ENCODE measurements at places on chromosomes 7 and 10.

DNA sequence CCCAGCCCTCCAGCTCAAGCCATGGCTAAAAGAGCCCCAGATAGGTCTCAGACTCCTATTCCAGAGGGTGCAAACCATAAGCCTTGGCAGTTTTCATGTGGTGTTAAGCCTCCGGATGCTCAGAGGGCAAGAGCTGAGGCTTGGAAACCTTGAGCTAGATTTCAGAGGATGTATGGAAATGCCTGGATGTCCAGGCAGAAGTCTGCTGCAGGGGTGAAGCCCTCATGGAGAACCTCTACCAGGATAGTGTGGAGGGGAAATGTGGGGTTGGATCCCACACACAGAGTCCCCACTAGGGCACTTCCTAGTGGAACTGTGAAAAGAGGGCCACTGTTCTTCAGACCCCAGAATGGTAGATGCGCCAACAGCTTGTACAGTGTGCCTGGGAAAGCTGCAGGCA lies 13.2 kb upstream of the HPSE2 start:
- no peak for DNase-seq

DNA sequence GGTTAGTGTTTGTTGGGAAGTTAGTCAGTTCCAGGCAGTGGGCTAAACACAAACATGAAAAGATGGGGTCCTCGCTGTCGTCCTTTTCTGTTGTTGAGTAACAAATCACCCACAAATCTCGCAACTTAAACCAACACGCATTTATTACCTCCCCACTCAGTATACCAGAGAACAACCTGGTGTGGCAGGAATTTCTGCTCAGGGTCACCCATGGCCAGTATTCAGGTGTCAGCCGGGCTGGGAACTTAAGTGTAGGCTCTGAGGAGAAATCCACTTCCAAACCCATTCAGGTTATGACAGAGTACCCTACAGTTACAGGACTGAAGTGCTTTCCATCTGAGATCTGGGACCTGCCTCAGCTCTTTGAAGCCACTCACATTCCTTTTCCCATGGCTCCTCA lies 73.6 kb upstream of the SP4 start:
- DNase-seq = no peak

DNA sequence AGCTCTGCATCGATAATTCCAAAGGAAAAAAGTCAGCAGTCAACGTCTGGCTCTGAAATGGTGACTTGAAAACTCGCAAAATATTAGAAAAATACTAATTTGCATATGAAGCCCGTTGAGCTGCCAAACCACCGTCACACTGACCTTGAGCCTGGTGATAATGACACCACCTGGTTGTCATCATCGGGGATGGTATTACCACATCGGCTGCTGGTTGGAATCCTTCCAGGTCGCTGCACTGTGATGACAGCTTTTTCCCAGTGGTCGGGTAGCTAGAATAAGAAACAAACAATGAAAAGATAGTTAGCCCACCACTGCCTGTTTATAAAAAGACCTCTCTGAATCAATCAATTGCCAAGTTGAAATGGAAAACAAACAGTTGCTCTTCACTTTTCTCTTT lies 41.6 kb downstream of the LAMB1 start:
- DNase-seq = no peak

- no peak for DNase-seq
These were observed 276.2 kb upstream of the SEMA3C start for GRCh38 chr7:81195033-81195432.

DNA sequence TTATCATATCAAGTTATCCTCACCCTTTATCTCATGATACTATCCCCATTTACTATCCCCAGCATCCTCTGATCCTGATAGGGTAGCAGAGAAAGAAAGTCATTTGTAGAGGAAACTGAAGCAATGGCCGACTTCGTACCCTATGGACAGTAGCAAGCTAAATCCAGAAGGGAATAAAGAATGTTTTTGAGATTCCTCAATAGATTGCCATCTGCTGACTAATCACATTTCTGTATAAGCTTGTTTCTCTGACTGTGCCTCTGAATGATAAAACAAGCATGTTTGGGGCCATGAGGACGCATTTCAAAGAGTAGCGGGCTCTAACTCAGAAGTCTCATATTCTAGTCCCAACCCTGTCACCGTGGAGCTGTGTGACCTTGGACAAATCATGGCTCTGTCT lies 13.2 kb upstream of the FAM107B start:
- DNase-seq = no peak

- no peak for DNase-seq
These were observed 1211.2 kb upstream of the SORCS1 start for GRCh38 chr10:108375691-108376090.

DNA sequence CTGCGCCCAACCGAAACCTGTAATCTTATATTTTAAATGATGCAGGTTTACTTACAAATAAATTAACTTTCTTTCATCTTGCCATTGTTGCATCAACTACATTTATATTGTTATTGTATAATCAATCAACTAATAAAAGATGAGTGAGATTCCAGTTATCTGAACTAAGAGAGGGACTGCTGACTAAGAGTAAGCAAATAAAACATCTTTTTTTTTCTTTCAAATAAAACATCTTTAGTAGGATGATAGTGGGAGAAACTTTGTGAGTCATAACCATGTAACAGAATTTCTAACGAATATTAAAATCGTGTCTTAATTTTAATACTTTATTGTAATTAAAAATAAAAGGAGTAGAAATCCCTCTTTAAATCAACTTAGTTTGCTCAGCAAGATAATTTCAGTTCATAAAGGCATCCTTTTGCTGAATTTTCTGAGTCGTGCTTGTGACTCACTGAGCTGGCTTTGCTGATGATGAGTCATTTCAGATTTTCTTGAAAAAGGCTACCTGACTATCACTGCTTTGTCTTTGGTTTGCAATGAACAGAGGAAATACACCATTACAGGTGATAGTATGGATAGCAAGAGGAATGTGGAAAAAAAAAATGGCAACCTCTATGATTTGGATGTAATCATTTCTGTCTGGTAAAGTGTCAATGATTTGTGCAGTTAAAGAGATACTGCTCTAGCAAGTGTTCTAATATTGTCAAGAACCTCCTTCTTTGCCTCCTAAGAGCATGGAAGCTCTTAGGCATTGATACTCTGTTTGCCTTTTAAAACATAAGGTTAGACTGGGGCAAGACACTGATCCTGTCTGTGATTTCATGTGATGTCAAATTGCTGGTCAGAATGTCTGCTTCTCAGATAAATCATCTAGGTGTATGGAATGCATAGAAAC lies 119.5 kb downstream of the GPR158 start:
- no peak for DNase-seq

DNA sequence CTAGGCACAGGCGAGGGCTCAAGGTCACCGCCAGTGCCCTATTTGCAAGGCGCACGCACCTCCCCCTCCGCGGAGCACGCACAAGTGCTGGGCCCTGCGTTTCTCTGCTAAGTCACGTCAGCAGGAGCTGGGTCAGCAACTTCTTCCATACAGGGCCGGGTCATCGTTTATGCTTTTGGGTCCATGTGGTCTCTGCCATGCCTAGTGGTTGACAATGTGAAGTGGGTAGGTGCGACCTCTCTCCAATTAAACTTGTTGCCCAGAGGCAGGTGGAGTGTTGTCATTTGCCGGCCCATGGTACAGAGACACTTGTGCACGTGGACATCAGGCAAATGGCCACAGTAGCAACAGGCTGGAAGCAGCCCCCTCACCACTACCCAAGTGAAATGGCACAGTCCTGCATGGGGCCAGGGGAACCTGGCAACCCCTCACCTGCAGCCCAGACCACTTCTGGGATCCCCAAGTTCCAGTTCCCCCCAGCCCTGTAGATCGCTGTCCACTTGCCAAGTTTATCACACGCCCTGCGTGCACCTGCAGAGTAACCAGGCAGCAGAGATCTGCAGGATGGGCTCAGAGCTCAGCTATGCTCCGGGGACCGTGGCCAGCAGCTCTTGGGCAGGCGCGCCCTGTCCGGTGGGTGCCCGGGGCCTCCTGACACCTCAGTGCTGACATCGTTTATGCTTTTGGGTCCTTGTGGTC lies 86.1 kb upstream of the PPP2R2D start:
- no peak for DNase-seq

DNA sequence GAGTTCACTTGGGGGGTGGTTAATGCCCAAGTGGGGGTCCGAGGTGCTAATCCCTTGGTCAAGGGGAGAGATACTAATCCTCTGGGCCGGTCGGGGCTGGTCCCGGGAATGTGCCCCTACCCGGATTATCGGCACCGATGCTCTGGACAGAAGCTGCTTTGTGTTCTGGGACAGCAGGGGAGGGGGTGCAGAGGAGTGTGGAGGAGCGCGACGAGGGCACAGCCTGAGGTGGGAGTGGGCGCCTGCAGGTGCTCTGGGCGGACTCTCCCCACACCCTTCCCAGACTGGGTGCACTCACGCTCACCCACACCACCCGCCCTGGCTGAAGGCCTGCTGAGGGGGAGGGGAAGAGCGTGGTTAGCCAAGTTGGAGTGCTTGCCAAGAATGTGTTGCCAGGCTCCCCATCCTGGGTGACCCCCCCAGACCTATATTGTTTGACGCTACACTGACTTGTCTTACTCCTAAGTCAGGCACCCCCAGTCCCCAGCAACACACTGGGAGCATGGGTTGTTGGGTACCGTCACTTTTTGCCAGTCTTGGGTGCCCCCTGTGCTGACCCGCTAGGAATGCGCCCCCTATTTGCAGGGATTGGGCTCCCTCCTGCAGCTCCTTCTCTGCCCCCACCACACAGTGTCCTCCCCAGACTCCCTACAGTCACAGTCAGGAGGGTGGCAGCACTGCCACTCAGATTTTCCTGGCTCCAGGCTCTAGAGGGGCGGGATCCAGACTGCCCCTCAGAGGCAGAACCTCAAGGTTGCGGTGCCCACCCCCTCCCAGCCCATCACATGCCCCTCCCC lies 1.2 kb downstream of the SLC4A2 start:
- peak; percentile 80 for DNase-seq

- no peak for DNase-seq
These were observed 40.1 kb upstream of the CFAP46 start for GRCh38 chr10:132982301-132982989.

DNA sequence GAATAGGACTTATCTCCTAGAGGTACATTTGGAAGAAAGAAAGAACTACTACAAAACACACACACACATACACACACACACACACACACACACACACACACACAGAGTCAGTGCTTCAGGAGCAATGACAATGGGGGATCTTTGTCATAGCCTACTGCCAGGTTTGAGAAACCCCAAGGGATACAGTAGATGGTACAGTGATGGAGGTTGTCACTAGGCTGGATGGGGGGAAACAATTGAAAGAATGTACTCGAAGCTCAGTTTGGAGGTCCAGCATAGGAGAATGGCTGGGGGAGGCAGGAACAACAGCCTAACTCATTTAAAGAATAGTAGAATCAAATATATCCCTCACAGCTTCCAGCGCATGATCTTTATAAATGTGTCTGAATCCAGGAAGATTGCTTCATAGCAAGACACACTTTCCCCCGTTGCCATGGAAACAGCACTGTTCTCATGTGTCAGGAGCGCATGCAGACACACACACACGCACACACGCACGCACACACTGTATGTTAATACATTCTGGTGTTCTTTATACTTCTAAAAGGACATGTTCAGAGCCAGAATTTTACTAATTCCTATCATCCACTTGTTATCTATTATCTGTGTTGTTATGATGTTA lies 32.6 kb upstream of the ZNRF2 start:
- no peak for DNase-seq

GRCh38 chr10:88228130-88228529 lies 355.0 kb downstream of the RNLS start:
- DNase-seq = no peak

DNA sequence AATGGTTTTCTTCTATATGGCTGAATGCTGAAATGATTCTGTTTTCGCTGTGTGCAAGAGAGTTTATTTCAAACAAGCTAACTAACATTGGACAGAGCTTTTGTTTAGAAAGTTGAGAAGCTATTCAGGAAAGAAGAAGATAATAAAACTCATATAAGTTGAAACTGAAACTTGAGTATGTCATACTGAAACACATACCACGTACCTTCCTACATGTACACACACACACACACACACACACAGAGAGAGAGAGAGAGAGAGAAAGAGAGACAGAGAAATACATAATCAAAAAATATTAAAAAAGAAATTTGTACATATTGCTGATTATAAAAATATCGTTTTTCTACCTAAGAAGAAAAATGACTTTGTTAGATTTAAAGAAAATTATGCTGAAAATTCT lies 561.9 kb upstream of the KCND2 start:
- DNase-seq = no peak

DNA sequence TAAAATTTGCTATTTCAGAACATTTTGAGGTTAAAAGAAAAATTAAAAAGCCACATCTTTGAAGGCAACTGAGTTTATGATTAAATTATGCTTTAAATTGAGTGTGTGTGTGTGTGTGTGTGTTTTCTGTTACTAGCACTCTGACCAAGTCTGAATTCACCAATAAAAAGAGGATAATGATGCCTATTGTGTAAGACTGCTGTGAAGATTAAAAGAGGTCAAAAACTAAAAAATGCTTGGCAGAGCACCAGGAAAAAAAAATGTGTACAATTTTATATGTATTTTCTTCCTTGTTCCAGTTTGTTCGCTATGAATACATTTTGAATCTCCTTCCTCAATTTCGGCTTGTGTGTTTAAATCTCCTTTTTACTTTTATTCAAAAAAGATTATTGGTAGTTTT lies 316.6 kb upstream of the MAGI2 start:
- DNase-seq = no peak

- DNase-seq = no peak
These were observed 244.0 kb downstream of the SKAP2 start for GRCh38 chr7:26620352-26620751.

DNA sequence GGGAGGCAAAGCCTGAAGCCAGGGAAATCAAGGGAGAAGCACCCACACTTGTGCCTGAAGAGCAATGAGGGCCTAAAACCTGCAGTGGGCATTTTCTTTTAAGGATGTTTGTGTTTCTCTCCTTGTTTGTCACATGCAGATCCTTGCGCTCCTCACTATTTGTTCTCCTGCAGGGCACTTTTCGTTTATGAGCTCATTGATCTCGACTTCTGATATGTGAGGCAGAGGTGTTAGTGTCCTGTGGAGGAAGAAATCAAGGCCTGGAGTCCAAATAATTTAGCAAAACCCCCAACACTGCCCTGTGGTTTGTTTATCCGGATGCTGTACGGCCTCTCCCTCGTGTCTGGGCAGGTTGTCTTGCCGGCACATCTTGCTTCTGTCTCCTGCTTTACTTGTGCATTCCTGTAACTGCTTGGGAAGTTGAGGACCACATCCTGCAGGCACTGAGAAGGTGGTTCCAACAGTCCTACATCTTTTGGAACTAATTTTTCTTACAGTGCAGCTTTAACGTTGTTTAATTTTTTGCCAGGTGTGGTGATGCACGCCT lies 13.7 kb downstream of the UBE3C start:
- no peak for DNase-seq

Data from SK-N-SH (cell line).